Activated T-helper 1 cell treated with Interleukin-2 at 50 U/mL for 16 hours (primary cell): ENCODE measurements at places on chromosomes 16 and 17.

DNA sequence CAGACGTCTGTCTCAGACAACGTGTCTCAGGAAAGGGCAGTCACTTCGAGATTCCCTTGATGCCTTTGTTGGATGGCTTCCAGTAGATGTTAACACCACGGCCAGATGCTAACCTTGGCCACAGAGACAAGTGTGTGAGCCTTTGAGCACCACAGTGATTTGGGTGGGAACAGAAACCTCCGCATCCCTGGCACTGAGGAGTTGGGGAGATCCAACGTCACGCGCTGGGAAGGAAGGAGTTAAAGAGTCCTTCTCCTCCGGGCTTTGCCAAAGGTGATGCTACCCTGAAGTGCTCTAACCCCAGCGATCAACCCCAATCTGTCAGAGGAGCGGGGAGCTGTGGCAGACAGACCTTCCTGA lies 3.0 kb upstream of the ABR start:
- DNase-seq, result no peak

GRCh38 chr17:46862949-46863348 lies 11.6 kb downstream of the WNT9B start:
- no peak for DNase-seq

DNA sequence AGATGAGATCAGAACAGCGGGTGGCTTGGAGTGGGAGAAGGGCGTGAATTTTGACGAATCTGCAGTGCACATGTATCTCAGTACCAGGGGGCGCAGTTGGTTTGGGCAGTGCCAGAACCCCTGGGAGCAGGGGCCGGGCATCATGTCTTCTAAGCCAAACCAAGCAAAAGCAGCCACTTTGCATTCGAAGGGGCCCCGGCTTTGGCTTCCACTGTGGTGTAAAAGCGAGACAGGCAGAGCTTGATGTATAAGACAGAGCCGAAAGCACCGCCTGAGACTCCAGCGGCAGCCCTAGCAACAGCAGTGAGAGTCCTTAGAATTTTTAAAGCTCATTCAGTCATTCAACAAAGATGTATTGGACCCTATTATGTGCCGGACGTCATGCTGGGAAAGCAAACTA lies 3.8 kb upstream of the XYLT1 start:
- no peak for DNase-seq

- DNase-seq, result no peak
Measured at GRCh38 chr16:10297341-10298006, 88.4 kb upstream of the ATF7IP2 start.

GRCh38 chr16:14672403-14672971 lies 21.6 kb downstream of the PLA2G10 start:
- DNase-seq, result no peak

GRCh38 chr16:31267332-31268032 lies 7.7 kb downstream of the ITGAM start:
- no peak for DNase-seq

DNA sequence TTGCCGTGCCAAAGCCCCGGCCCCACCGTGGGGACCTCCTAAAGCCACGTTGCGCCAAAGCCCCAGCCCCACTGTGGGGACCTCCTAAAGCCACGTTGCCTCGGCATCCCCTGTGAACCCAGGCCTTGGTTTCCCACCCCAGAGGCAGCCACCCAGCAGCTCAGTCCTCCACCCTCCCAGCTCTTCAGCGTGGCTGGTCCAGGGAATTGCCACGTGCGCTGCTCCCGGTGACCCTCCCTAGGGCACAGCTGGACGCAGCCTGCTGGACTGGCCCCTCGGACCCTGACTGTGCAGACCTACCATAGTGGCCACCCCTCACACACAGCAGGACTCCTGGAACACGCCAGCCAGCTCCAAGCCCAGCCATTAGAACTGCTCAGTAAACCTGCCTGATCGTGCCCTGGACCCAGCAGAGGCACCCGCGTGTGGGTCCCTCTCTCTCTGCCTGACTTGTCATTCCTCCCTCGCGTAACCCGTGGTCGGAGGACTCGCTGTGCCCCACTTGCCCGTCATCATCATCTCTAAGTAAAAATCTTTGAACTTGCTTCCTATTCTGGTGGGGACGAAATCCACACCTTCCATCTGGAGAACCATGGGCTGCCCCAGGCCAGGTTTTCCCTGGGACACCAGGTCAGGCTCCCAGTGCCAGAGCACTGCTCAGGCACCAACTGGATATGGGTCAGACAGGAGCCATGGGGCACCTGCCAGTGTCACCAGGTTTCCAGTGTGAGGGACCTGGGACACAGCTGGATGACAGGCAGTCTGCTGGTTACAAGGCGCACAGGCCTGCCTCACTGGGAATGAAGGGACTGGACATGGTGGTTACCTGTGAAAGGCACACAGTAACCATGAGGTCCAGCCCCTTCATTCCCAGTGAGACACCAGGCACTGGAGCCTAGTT lies 5.6 kb downstream of the CIAO3 start:
- no peak for DNase-seq

DNA sequence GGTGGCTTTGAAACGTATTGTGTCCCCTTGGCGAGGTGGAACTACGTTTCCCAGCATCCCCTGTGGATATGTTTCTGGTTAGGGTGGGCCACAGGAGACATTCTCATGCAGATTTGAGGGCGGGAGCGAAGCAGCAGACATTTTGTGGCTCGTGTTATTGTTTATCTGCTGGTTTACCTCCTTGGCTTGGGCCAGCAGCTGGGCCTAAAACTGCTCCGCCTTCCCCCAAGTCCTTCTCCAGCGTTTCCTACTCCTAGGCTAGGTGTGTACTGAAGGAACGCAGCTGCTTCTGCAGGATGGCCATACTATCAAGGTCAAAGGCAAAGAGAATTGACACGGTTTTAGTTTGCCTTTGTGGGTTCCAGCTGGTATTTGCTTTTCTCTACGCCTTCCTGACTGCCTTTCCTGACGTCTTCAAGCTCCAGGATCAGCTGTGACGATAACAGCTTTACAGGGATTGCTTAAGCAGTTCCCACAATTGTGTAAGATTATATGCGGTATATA lies 17.2 kb upstream of the WSB1 start:
- DNase-seq, result no peak

DNA sequence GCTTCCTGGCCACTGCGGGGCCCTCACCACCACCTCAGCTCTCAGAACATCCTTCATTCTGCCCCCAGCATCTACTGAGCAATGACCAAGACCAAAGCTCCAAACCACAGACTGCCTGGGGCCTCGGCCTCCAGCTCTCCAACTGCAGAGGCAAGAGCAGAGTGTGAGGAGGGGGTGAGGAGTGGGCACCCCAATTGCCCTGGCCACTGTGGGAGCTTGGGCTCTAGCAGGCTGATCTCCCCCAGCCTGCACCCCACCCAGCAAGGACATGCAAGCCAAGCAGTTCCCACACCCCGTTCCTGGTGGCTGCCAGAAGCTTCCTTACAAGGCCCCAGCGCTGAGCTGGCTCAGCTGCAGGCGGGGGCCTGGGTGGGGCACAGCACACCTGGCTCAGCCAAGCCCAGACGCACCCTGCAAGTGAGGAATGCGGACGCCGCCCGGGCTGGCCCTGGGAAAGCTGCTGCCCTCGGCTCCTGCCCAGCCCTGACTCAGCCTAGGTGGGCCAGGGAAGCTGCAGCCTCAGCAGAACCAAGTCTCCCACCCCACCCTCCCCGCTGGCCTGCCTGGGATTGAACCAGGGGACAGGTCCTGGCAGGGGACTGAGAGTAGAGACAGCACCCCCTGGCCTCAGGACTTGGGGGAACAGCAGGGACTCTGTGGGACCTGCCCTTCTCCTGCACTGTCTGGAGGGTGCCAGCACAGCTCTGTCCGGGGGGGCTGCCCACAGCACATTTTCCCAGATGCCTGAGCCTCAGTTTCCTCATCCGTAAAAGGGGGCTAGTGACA lies 29.7 kb upstream of the KRT17 start:
- no peak for DNase-seq

DNA sequence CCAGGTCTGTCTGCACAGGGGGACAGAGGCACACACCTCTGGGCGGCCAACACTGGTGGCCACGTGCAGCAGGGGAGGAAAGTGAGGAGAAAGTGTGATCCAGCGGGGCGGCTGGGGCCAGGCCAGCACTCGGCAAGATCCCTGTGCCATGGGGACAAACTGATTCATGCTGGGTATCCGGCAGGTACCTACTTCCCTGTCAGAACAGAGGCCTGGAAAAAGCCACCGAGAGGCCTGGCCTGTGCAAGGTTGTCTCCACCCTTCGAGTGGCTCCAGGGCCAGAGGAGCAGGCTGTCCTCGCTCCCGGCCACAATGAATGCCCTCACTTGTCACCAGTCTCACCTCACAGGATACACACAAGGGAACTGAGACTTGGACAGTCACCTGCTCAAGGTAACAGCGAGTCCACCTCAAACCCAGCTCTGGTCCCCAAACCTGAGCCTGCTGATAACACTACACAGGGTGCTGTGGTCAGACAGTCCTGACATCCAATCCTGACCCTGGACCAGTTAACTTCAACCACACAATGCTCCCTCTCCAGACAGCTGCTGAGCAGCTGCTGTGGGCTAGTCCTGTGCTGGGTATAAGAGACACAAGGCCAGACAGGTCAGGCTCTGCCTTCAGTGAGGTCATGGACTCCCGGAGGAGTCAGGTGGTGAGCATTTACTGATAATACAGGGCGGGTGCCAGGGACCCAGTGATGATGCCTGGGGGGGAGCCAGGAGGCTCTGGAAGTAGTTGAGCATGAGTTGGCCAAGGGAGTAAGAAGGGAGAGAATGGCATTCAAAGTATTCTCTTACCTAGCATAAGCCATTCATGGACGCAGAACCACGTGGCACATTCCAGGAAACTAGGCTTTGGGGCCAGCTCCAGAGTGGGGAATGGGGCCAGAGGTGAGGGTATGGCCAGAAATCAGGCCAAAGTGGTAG lies 53.0 kb downstream of the VAC14 start:
- no peak for DNase-seq

- DNase-seq, result no peak
Measured at GRCh38 chr16:35552763-35553162, 2093.4 kb downstream of the TP53TG3F start.

DNA sequence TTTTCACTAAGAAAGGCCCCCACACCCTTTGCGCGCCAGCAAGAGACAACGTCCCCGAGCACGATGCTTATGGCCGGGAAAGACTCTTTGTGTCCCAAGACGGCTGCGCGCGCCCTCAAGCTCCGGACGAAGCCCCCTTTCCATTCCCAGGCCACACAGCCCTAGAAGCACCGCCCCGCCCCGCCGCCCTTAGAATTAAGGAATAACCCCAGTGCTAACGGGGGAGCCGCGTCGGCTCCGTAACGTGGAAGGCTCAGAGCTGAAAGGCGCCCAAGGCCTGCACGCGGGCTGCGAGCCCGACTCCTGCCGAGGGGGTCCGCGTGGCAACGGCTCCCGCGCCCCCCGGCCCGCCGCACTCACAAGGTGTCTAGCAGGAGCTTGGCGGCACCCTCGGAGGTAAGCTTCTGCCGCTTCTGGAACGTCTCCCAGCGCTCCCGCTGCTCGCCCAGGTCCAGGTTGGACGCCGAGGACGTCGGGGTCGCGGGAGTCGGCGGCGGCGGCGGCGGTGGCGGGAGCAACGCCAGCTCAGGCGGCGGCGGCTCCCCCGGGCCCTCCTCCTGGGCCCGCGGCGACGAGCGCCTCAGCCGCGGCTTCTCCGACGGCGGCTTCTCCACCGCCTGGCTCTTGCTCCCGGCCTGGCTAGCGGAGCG lies 477 bp downstream of the CENPV start:
- DNase-seq, result peak; percentile 5

GRCh38 chr17:8025176-8025911 lies 13.5 kb upstream of the ALOX15B start:
- no peak for DNase-seq

DNA sequence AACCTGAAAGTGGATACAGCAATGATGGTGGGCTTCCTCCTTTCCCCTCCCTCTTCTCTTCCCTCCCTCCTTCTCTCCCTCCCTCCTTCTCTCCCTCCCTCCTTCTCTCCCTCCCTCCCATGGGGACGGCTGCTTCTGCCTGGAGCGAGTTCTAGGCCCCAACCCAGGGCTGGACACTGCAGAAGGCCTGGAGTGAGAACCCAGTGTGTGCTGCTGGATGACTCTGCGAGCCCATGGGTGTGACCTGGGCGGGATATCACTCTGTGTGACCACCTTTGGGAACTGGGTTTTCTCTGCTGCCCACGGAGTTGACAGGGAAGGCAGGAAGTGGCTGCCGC lies 242.6 kb upstream of the GSE1 start:
- DNase-seq, result no peak

DNA sequence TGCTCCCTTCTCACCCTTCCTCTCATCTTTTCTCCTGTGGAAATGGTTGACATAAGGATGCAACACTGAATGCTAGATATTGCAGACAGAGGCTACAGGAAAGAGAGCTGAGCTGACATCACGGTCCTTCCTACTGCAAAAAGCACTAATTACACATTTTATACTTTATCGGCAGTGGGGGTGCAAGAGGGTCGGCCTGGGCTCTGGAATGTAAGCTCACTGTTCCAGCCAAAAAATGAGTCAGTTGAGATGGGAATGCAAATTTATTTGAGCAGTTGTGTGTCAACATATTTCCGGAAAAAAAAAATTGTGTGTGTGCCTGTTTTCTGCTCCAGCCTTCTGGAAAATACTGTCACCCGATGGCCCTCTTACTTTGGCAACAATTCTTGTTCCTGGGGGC lies 14.1 kb upstream of the MRTFB start:
- no peak for DNase-seq

DNA sequence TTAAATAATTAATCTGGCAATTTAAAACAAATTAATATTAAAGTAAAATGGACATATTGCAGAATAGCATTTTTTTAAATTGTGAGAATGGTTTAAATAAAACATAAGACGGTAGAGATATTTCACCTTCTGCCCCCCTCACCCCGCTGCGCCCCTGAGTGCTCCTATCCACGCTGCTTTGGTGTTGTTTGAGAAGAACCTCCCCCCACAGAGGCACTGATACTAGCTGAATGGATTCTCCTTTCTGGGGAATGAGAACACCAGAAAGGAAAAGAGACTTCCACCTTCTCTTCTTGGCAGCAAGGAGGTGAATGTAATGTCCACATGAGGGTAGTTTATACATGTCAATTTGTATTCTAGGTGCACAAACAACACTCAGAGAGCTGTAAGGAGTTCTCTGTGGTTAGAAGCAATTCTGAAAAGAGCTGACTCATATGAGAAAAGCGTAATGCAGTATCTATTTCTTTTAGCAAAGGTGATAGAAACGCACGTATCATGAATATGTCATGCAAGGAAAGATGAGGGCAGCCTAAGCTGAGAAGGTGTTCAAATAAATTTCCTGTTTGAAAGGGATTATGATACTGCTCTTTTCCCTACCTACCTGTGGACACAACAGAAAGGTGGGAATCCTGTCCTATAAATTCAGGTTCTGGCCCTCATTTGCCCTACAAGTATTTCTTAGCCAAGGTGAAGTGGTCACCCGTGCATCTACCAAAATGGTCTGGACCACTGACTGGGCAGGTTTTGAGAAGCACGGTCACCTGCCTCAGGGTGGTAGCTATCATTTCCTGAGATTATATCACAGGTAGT lies 126.9 kb downstream of the PARN start:
- DNase-seq, result no peak

DNA sequence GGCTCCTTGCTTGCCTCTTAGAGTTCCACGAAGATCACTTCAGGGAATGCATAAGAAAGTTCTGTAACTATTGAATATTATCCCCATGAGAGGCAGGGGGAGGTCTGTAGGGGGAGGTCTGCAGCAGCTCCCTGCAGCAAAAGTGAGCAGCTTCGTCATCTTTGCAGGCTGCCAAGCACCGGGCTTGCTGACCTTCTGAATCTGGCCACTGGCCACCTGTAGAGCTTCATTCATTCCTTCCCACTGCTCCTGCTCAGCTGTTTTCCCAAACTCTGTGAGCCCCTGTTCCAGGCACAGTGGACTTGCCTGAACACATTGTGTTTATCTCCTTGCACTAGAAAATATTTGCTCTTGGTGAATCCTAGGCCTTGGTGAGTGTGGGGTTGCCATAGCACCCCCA lies 443.3 kb downstream of the HAPSTR1 start:
- DNase-seq, result no peak

- DNase-seq, result peak; percentile 48
Measured at GRCh38 chr16:27154705-27155521, 48.4 kb upstream of the KDM8 start.
